ENCODE measurements at places on chromosomes 3 and 15.

GRCh38 chr15:93848076-93848475 is 383.3 kb upstream of the MCTP2 start:
- no peak for DNase-seq

GRCh38 chr15:89088605-89089315 is 504 bp downstream of the ABHD2 start:
- DNase-seq, result peak; percentile 35

- no peak for DNase-seq
Measured at GRCh38 chr15:58478579-58478978, 46.8 kb downstream of the LIPC start.

GRCh38 chr3:52446631-52447511 is 2.0 kb upstream of the SEMA3G start:
- peak; percentile 82 for DNase-seq

DNA sequence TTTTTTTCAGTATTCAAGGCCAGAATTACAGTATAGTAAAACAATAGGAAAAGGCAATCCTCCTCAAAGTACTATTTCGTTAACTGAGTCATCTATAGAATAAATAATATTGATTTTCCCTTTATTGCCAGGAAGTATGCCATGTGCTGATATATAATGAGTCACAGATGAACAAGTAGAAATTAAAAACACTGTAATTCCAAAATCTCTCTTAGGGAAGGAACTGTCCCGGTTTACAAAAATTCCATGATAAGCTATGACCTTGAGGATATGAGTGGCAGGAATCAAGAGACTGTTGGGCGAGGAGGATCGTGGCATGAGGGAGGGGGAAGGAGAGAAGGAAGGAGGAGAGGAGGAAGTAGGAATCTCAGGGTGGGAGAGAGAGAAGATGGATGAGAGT is 166.0 kb upstream of the ICE2 start:
- DNase-seq, result peak; percentile 58

GRCh38 chr3:121870717-121871116 is 23.5 kb upstream of the SLC15A2 start:
- no peak for DNase-seq
